ENCODE measurements at places on chromosomes 16 and 17.

DNA sequence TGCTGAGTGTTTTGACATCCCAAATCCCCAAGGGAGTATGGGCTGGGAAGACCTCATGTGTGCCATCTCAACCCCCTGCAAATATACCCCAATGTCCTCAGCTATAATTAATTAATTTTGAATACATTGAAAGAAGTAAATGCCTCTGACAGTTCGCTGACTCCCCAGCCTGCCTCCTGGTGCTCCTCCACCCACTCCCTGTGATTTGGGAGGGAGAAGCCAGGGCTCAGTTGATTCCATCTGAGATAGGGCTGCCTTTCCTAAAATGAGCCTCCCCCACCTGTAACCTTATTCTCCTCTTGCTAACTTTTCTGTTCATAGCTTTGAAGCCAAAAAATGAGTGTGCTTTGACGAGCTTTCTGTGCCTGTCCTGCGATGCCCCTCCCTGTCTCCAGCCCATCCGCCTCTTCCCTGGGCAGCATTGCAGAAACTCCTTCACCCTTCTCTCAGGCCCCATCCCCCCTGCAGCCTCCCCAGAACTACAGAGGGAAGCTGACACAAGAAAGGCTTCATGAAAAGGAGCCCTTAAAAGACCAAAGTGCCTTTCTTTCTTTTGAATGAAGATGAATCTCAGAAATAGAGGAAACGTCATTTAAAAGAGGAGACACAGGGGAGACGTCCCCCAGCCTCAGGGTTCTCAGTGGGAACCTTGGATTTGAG, 70.3 kb downstream of the HLF start:
- no peak for DNase-seq

- peak; percentile 97 for DNase-seq
Measured at GRCh38 chr16:31117384-31118222, at the start of gene KAT8. TSS of gene KAT8 (plus strand) at chr16:31117664. CDS start at chr16:31117682, 18 bp downstream.

GRCh38 chr17:59389066-59389465, 57.6 kb downstream of the YPEL2 start:
- no peak for DNase-seq

DNA sequence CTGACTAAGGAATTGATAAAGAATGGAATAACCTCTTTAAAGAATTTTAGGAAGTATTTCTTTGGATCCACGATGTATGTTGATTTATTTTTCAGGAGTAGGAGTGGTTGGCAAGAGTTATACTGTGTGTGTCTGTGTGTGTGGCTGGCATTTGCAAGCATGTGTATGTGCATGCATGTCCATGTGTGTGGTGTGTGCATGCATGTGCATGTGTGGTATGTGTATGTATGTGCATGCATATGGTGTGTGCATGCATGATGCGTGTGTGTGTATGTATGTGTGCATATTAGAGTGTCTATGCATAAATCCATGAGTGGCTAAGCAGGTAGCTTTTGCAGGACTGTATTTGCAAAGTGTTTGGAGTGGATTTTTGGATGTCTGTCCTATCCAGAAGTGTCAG, 120.8 kb downstream of the HS3ST2 start:
- no peak for DNase-seq

- no peak for DNase-seq
Measured at GRCh38 chr17:72850410-72851118, 241.9 kb downstream of the SLC39A11 start.
